Amniotic stem cell (primary cell): ENCODE measurements at places on chromosomes 2 and 18.

- no peak for DNase-seq
These were observed 127.2 kb upstream of the MAPRE2 start for GRCh38 chr18:34913837-34914661.

- no peak for DNase-seq
These were observed 18.6 kb upstream of the MBP start for GRCh38 chr18:77151033-77151771.

- no peak for DNase-seq
These were observed 63.7 kb upstream of the DNAJC10 start for GRCh38 chr2:182652326-182652725.

DNA sequence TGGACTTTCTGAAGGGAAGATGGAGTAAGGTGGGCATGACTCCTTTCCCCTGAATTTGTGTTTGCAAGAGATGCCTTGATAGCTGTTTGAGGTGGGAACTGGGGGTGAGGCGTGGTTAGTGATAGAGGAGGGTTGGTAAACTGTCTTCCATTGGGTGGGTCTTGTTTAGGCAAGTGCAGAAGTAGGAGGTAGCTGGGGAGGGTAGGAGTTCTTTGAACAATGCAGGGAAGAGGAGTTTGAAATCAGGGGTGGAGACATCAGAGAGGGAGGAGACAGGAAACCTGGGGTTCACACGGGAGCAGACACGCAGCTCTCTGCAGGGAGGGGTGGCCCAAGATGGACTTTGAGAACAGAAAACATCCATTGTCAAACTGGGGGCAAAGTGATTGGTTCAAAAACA, 267.1 kb downstream of the TSN start:
- DNase-seq = no peak
